ENCODE measurements at places on chromosomes 16 and 17.
A peak's percentile ranks its signal among the peaks of the same experiment; 100 is the strongest.

DNA sequence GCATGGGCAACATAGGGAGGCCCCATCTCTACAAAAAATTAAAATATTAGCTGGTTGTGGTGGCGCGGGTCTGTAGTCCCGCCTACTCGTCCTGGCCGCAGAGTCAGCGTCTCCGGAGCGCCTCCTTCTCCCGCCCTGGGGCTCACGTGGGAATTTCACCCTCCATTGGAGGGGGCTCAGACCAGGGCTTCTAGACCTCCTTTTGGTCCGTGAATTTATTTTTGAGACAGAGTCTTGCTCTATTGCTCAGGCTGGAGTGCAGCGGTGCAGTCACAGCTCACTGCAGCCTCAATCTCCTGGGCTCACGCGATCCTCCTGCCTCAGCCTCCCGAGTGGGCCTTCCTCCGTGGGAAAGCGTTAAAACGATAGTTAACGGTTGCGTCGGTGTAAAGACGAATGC, 394 bp upstream of the NME4 start:
- peaks cover 5% of the 10 kb centered on the region for H3K36me3 ChIP-seq
- peaks cover 38% of the 10 kb centered on the region for H3K4me1 ChIP-seq
- no peak overlapping the region for H3K27ac ChIP-seq
- peak overlapping the region; percentile 81 for H3K4me3 ChIP-seq

- no peaks in the 10 kb centered on the region for H3K36me3 ChIP-seq
- H3K4me3 ChIP-seq, result no peak within 1 kb of the TSS
- H3K27ac ChIP-seq, result no peak within 1 kb of the TSS
Measured at GRCh38 chr16:3012828-3013420, at the start of gene CLDN9. CLDN9 (plus strand) TSS chr16:3012923; CDS start chr16:3013363, 440 bp downstream.

DNA sequence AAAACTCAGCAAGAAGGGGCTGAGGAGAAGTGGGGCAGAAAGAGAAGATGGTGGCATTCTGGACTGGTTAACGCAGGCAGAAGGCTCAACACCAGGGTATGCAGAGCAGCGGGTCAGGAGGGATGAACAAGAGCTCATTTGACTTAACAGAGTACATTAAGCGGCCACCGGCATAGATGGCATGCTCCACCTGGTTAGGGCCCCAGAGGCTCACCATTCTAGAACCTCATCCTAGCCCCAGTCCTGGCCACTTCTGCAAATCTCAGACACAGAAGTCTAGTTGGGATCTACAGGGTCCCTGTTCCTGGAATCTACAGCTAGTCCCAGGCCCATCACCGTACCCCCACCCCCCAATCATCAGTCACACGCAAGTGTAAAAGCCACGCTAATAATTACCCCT, 1.7 kb upstream of the MYO1C start:
- no peak for DNase-seq
- peaks cover 10% of the 10 kb centered on the region for H3K36me3 ChIP-seq

DNA sequence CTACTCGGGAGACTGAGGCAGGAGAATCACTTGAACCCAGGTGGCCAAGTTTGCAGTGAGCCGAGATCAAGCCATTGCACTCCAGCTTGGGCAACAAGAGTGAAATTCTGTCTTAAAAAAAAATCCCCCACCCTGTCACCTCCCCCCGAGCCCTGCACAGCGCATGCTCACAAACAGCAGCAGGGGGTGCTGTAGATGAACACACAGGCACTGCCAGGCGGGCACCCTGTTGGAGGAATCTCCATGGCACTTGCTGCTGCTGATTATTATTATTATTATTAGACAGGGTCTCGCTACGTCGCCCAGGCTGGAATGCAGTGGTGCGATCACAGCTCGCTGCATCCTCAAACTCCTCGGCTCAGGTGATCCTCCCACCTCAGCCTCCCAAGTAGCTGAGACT, 24.6 kb downstream of the FZD2 start:
- no peak overlapping the region for H3K27ac ChIP-seq
- H3K36me3 ChIP-seq, result no peaks in the 10 kb centered on the region
- no peak overlapping the region for H3K4me3 ChIP-seq
- no peaks in the 10 kb centered on the region for H3K4me1 ChIP-seq
- peaks cover 36% of the 10 kb centered on the region for H3K27me3 ChIP-seq
- DNase-seq, result no peak

- H3K27ac ChIP-seq, result peak overlapping the region; percentile 96
- peaks cover 89% of the 10 kb centered on the region for H3K4me1 ChIP-seq
- peaks cover 54% of the 10 kb centered on the region for H3K36me3 ChIP-seq
- DNase-seq, result no peak
- peak overlapping the region; percentile 12 for H3K4me3 ChIP-seq
Measured at GRCh38 chr17:76189741-76190140, 48.7 kb upstream of the FOXJ1 start.

DNA sequence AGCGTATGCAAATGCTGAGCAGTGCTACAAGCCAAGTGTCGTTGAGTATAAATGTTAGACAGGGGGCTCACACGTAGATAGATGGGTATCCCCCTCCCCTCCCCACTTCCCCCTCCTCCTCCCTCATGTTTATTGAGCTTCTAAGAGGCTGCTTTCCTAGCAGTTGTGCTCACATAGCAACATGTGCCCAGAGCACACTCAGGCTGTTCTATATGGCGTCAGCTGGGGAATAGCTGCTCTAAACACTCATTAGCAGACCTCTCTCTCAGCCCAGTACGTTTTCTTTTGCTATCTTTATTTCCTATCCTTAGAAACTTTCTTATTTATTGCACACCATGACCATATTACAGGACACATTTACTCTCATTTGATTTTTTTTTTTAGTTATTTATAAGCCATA, 1.8 kb downstream of the KCNJ2 start:
- H3K4me3 ChIP-seq, result no peak overlapping the region
- H3K36me3 ChIP-seq, result no peaks in the 10 kb centered on the region
- peaks cover 20% of the 10 kb centered on the region for H3K4me1 ChIP-seq
- H3K27me3 ChIP-seq, result peaks cover 40% of the 10 kb centered on the region
- H3K27ac ChIP-seq, result no peak overlapping the region

DNA sequence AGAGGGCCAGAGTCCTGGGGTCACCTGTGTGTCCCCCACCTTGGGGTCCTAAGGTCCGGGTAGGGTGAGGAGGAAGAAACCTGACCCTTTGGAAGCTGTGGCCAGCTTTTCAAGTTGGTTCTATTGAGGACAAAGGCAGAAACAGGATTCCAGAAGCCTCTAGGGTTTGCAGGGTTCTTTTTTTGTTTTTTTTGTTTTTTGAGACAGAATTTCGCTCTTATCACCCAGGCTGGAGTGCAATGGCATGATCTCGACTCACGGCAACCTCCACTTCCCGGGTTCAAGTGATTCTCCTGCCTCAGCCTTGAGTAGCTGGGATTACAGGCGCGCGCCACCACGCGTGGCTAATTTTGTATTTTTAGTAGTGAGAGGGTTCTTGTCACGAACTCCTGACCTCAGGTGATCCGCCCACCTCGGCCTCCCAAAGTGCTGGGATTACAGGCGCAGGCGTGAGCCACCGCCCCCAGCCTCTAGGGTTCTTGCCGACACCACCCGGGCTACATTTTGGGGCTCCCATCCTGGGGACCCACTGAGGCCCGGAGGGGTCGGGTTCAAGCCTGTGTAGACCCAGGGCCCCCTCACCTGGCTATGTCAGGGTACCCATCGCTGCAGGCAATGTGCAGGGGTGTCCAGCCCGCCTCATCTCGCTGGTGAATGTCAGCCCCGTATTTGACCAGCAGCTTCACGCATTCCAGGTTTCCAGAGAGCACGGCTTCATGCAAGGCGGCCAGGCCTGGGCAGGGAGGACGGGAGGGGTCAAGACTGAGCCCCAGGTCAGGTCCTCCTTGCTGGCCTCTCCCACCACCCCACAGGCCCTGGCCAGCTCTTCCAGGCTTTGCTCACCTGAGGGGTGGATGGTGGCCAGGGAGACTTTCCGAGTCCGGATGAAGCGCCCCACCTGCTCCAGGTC, 674 bp downstream of the PPP1R27 start:
- peak overlapping the region; percentile 72 for H3K4me3 ChIP-seq
- no peaks in the 10 kb centered on the region for H3K36me3 ChIP-seq
- H3K27ac ChIP-seq, result peak overlapping the region; percentile 84
- DNase-seq, result no peak

GRCh38 chr17:64406321-64407200, 15.9 kb upstream of the PECAM1 start:
- H3K4me1 ChIP-seq, result peaks cover 15% of the 10 kb centered on the region
- H3K4me3 ChIP-seq, result no peak overlapping the region
- H3K36me3 ChIP-seq, result no peaks in the 10 kb centered on the region

GRCh38 chr16:30761427-30761927, 385 bp downstream of the CFAP119 start:
- peak overlapping the region; percentile 52 for H3K27ac ChIP-seq
- DNase-seq, result peak; percentile 72
- peak overlapping the region; percentile 96 for H3K4me3 ChIP-seq
- no peaks in the 10 kb centered on the region for H3K27me3 ChIP-seq
- peaks cover 26% of the 10 kb centered on the region for H3K4me1 ChIP-seq

DNA sequence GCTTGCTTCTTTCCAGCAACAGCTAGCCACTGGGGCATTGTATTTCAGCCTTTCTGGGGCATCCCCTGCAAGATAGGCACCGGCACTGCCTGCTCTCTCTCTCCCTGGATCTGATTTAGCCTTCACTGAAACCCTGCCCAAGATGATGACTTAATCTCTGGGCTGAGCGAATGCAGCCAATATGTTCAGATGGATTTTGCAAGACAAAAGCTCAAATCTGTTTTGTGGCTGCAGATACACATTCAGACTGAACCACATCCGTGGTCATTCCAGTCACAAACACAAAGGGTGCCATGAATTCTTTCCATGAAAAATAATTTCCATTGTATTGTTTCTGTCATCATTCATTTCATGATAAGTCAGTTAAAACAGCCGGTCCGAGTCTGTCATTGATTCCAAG, 24.2 kb downstream of the SOST start:
- H3K27ac ChIP-seq, result no peak overlapping the region
- no peaks in the 10 kb centered on the region for H3K36me3 ChIP-seq
- H3K4me3 ChIP-seq, result no peak overlapping the region

DNA sequence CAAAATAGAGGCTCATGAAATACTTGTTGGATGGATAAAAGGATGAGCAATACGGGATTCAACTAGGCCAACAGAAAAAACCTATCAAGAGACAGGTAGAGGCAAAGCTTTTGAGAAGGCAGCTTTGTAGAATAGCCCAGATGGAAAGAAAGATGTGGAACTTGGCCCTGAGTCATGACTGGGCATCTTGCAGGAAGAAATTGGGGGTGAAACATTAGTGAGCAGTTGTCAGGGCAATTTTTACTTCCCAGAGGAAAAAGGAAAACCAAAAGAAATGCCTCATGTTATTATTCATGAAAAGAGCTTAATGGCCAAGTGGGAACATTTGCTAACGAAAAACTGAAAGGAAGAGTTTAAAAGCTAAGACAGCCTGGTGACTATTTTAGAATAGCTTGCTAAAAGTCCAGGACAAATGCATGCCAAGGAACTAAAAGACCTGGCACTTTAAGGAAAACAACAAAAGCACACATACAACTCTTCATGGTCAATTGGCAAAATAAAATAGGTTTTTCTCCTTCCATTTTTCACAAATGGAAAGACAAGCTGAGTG, 180.1 kb downstream of the HS3ST3A1 start:
- no peak for DNase-seq
- H3K36me3 ChIP-seq, result no peaks in the 10 kb centered on the region
- no peaks in the 10 kb centered on the region for H3K4me1 ChIP-seq

- H3K27ac ChIP-seq, result no peak overlapping the region
- H3K4me3 ChIP-seq, result no peak overlapping the region
- peaks cover 53% of the 10 kb centered on the region for H3K36me3 ChIP-seq
- H3K27me3 ChIP-seq, result no peaks in the 10 kb centered on the region
Measured at GRCh38 chr16:74651841-74652240, 14.8 kb downstream of the RFWD3 start.

DNA sequence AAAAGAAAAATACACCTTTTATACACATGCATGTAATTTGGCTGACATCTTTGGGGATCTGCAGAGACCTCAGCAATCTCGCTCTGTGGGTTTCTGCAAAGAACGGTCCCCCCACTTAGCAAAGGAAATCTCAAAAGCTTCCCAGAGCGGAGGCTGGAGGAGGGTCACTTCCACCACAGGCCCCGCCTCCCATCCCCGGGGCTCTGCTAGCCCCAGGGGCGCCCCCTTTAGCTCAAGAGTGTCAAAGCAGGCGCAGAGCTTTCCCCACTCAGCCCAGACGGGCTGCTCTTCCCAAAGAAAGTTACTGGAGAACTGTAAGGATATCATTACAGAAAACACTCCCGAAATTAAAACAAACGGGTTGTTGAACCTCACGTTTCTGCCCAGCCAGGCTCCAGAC, 11.4 kb downstream of the SLC13A5 start:
- no peak overlapping the region for H3K27ac ChIP-seq
- H3K4me3 ChIP-seq, result no peak overlapping the region
- H3K36me3 ChIP-seq, result no peaks in the 10 kb centered on the region
- H3K27me3 ChIP-seq, result peaks cover 43% of the 10 kb centered on the region
- H3K4me1 ChIP-seq, result no peaks in the 10 kb centered on the region
- peak; percentile 54 for DNase-seq

GRCh38 chr16:24801761-24802302, 43.9 kb upstream of the SLC5A11 start:
- H3K27ac ChIP-seq, result no peak overlapping the region
- H3K27me3 ChIP-seq, result no peaks in the 10 kb centered on the region
- no peak for DNase-seq
- H3K4me1 ChIP-seq, result no peaks in the 10 kb centered on the region
- peaks cover 63% of the 10 kb centered on the region for H3K36me3 ChIP-seq

DNA sequence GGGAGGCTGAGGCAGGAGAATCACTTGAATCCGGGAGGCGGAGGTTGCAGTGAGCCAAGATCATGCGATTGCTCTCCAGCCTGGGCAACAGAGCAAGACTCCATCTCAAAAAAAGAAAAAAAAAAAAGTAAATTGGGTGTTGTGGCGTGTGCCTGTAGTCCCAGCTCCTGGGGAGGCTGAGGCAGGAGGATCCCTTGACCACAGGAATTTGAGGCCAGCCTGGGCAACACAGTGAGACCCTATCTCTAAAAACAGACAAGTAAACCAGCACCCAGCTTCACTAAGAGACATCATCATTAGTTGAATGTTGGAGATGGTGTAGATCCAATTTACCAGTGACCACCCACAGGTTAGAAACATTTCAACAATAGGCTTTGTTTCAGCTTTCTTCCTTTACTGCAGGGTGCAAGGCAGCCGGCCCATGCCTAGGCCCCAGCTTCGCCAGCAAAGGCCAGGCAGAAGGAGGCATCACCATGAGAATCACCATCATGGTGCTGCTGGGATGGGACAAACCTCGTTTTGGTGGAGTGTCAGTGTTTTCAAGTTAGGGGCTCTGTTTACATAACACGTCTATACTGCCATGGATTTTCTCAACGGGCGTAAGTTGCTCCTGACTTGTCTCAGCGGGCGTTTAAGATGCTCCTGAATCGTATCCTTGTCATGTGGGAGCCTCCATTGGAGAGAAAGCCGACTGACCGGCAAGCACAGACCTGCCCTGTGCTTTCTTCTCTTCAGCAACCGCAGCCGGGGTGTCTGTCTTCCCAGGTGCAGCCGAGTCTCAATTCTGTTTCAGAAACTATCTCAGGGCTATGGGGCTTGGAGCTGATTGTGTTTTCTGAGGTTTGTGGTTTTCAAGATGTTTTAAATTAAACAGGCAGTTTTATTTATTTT, 7.3 kb downstream of the TCF25 start:
- H3K27ac ChIP-seq, result peak overlapping the region; percentile 16
- no peak overlapping the region for H3K4me3 ChIP-seq
- H3K27me3 ChIP-seq, result no peaks in the 10 kb centered on the region
- H3K36me3 ChIP-seq, result peaks cover 53% of the 10 kb centered on the region
- peaks cover 5% of the 10 kb centered on the region for H3K4me1 ChIP-seq
- no peak for DNase-seq
